ENCODE measurements at places on chromosomes 1 and 21.

DNA sequence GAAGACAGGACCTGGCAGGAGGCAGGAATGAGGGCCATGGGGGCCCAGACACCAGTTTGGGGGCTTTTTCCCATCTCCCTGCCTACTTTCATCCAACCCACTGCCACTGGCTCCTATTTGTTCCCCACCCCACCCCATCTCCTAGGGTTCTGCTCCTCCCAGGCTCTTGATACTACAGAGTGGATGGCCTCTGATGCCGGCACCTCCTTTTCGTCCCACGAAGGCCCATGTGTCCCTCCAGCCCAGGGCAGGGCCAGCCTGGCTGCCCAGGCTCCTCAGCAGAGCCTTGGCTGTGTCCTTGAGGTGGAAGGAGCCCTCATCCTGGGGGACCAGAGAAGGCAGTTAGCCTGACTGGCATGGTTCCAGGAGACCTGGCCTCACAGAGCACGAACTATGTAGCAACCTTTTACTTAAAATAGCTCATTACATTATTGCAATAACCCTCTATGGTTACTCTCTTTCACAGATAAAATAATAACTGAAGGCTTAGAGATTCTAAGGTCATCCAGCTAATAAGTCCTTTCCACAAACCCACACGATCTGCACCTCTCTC, 3.5 kb downstream of the POMGNT1 start:
- no peak for DNase-seq

- no peak for DNase-seq
These were observed 15.9 kb upstream of the GPR25 start for GRCh38 chr1:200856716-200857357.

- no peak for DNase-seq
These were observed 90.2 kb upstream of the TSPAN2 start for GRCh38 chr1:115179397-115180079.

- no peak for DNase-seq
These were observed 2.3 kb upstream of the CD55 start for GRCh38 chr1:207319199-207319598.

GRCh38 chr1:192002063-192002462, 156.2 kb upstream of the RGS18 start:
- no peak for DNase-seq

- DNase-seq, result no peak
These were observed 206.0 kb downstream of the CENPF start for GRCh38 chr1:214808845-214809460.

- no peak for DNase-seq
These were observed 9.3 kb downstream of the WNT3A start for GRCh38 chr1:228016181-228016510.

GRCh38 chr1:37884145-37884544, 24.8 kb upstream of the MTF1 start:
- no peak for DNase-seq

GRCh38 chr1:31570228-31570627, 6.1 kb upstream of the TINAGL1 start:
- no peak for DNase-seq

- no peak for DNase-seq
These were observed 41.1 kb upstream of the RPL11 start for GRCh38 chr1:23650344-23650990.

DNA sequence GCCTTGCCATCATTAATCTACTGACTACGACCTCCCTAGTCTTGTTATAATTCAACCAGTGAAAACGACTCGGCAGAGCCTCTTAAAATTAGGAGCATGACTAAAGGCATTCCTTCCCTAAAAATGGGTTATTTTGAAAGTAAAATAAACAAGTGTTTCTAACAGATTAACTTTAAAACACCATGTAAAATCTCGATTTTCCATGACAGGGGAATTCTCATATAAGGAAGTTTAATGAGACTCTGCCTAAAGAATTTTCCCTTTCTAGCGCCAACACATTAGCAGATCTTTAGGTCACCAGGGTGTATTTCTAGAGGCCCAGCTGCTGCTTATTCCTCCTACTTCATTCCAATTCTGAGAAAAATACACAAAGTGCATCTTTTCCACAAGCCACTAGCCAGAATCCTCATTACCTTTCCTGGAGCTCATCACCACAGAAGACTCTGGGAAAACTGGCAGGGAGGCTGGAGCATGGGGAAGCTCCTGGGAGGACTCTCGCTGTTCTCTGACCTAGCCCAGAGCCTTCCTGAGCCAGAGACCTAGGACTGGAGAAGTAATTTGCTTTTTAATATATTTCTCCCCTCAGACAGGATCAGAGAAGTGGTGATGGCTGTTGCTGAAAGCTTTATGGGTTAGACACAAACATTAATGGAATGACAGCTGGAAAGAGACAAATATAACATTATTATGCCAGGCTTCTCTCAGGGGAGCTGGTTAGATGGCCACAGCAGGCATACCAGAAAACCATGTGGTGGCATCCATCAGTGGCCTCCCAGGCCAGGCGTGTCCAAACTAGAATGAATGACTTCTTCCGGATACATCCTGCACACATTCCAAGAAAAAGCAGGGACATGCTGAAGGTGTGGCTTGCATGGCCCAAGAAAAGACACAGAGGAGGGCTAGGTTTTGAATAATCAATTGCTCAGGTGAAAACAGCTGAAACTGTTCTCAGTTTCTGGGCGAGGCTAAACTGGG, 63.6 kb upstream of the CTTNBP2NL start:
- no peak for DNase-seq

- DNase-seq, result no peak
These were observed 97.3 kb downstream of the PSMG1 start for GRCh38 chr21:39085843-39086405.

DNA sequence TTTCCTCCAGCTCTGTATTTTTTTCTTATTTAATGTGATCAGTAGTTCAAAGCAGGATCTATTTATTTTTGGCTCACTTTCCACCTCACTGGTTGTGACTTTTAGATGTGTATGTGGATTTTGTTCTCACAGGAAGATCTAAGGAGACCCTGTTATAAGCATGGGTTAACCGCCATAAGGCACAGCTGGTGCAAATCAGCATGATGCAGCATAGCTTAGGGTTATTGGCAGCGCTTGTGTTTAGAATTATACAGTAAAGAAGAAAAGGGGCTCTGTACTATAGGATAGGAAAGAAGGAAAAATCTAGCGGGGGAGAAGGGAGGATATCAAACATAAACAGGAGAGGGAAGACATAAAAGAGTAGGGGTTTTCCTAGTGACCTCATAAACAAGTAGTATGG, 26.9 kb upstream of the RGL1 start:
- DNase-seq, result no peak

DNA sequence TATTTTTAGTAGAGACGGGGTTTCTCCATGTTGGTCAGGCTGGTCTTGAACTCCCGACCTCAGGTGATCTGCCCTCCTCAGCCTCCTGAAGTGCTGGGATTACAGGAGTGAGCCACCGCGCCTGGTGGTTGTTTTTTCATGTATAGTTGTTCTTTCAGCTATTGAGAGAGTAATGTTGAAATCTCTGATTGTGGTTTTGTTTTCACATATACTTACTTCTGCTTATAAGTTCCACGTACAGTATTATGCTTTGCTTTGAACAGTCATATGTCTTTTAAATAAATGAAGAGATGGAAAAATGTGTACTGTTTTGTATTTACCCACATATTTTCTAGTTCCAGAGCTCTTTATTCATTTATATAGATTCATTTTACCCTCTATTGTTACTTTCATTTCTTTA, 44.5 kb downstream of the MARK1 start:
- DNase-seq, result no peak

- no peak for DNase-seq
These were observed 69.4 kb downstream of the TCP10L start for GRCh38 chr21:32515874-32516273.

- DNase-seq, result no peak
These were observed 85.1 kb downstream of the ZNF644 start for GRCh38 chr1:90936731-90937130.

GRCh38 chr1:143691971-143692529, 279.7 kb downstream of the FAM72C start:
- no peak for DNase-seq

GRCh38 chr1:89888480-89889322, 67.9 kb downstream of the LRRC8D start:
- no peak for DNase-seq

DNA sequence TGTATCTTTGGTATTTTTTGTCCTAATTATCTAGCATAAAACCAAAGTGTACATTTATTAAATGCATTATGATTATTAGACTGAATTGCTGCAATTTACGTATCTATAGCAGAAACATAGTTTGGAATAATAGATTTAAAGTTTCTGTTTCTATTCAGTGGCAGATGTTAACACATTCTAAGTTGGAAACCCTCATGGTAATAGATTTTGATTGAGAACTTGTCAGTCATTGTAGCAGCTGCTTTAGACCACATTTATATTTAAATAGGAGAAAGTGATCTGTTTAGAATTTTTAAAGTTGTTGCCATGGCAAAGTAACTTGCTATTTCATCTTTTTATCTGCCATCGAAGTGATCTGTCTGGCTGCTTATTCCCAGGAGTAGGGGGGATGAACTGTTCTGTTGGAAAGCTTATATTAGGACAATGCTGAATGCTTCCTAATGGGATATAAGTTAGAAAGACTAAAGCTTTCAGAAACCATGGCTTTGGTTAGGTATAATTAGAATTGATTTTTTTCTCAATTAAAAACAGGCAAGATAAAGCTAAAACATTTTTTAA, 61.6 kb downstream of the HS2ST1 start:
- DNase-seq, result no peak

- DNase-seq, result no peak
These were observed 9.0 kb downstream of the COL18A1 start for GRCh38 chr21:45413922-45414321.
